ENCODE measurements at places on chromosomes 4 and X. TPM values are rescaled to one million over a fixed set of nuclear protein-coding genes. Genes with fewer than 3 reads are reported as not detected.

The GRPR gene
- 0.15 TPM for total RNA-seq

The MAOB gene
- total RNA-seq: 28.2 TPM

DNA sequence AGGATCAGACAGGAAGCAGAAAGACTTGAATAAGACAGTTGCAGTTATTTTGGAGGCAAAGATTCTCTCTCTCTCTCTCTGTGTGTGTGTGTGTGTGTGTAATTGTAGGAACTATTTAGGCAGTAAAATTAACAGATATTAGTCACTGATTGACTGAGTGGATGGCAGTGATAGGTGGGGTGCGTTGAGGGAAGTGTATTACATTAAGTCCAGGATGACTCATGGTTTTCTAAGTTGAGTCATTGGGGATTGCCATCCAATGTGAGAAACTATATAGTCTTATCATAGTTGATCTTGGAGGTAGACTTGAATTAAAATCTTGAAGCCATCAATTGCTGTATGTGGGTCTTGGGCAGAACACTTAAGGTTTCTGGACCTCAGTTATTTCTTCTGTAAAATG lies 75.4 kb downstream of the AR start:
- no peak for DNase-seq

The C4orf51 gene
- total RNA-seq: not detected

The GABRB1 gene
- not detected for total RNA-seq

- DNase-seq: no peak
These were observed 35.3 kb upstream of the CXCL8 start for GRCh38 chr4:73705056-73705432.

The XKRX gene
- total RNA-seq: 0.47 TPM

The ANKRD50 gene
- 16.5 TPM for total RNA-seq

DNA sequence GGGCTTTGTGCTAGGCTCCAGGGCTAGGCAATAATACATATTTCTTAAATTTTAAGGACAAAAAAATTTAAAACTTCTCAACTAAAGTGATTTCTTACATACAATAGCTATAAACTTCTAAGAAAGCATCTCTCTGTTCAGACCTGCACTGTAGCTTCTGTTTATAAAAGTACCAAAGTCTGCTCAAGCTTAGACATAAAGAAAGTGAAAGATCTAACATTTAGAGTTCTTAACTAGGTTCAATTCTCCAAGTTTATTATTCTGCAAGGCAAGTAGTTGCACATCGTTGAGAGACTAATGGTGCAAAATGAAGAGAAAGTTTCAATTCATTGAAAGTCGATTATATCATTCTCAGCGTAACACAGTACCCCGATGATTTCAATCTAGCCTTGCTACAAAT lies 857.4 kb upstream of the HTR2C start:
- no peak for DNase-seq

The PPARGC1A gene
- not detected for total RNA-seq

GRCh38 chr4:181319629-181320028 lies 923.6 kb upstream of the TENM3 start:
- no peak for DNase-seq

DNA sequence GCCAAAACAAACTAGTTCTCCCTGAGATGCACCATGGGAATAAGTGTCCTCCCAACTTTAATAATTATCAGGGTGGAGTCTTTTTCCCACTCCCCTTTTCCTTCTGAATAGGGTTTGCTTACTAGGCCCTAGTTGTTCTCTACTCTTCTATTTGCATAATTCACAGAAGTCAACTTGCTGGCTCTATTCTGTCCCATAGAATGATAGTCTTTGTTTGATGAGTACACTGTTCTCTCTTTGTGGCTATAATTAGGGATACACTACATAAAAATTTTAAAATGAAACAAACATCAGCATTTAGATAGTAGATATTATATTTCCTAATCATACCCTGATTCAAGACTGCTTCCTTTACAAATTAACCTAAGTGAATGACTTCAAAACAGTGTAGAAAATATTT lies 10.3 kb downstream of the PDHA2 start:
- no peak for DNase-seq

The RBM46 gene
- 0.39 TPM for total RNA-seq

The SLC26A1 gene
- 0.22 TPM for total RNA-seq

GRCh38 chr4:56468097-56468422 lies 643 bp downstream of the SRP72 start:
- DNase-seq: peak; percentile 31

DNA sequence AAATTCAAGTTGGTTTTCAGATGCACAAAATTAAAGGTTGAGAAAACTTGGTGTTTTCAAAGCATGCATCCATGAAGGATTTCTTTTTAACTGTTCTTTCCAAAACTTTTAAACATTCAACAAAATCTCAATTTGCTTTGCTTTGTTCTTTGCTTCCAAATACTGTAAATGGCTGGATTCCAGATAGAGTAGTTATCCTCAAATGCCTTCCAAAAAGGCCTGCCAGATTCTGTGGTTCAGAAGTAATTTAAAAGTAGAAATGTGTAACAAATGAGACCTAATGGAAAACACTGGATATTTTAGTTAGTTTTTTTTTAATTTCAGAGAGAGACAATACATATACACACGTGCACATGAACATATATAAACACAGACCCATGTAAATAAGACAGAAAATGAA lies 97.3 kb downstream of the NR3C2 start:
- no peak for DNase-seq

DNA sequence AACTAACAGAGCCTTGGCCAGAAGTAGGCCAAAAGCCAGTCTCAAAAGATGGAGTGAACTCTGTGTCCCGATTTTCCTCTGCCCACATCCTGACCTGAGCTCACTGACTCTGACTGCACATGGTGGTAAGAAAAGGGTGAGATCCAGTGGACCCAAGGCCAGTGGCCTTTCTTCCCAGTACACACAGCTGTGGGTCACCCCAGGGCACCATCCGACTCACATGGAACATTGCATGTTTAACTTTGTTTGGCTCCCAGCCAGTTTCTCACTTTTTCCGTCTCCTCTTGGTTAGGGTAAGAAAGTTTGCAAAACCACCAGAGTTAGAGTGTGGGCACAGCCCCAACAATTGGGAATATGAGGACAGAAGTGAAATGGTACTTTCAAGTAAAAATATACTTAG lies 69.8 kb downstream of the GAB1 start:
- DNase-seq: no peak

The JAKMIP1 gene
- not detected for total RNA-seq

DNA sequence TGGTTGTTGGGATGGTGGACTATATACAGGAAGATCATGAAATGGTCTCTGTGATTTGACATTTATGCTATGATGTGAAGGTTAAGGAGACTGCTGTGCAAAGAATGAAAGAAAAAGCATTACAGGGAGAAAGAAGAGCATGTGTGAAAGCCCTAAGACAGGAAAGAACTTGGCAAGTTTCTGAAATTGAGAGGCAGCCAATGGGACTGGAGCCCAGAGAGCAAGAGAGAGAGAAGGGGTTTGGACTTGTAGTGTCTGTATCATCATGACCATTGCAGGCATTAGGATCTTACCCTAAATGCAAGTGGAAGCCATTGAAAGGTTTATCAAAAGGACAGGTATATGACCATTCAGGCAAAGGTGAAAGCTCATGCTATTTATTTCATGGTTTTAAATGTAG lies 147.1 kb downstream of the NAA11 start:
- DNase-seq: no peak

The MAD2L1 gene
- 92.9 TPM for total RNA-seq

The DIPK2B gene
- not detected for total RNA-seq

DNA sequence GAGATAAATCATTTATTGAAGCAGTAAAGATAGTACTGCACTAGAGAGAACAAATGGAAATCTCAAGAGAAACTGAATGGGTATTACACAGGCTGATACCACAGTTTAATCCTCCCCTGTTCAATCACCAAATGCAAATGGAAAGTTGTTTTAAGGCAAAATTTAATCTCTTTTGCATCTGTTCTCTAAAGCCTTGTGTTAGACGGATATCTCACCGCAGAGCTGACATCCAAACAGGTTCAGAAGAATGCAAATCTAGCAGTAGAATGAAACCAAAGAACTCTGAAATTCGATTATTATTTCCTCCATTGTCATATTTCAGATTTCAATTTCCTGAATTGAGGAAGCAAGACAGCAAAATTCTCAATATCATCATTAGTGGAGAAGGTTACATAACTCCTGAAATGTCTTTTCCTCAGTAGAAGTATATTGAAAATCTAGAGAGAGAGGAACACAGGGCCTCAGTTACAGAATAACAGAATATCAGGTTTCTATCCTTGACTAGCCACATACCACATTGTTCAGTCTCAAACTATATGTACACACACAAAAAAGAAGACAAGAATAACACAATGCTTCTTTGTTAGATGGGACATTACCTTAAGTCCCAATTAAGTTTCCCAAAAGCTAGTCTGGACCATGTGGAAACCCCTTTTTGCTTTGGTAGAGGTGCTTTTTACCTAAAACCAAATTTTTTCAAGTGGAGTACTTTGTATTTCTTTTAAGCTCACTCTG lies 94.1 kb upstream of the BANK1 start:
- DNase-seq: no peak

The SEPSECS gene
- total RNA-seq: 10.6 TPM

The RHOXF1 gene
- 0.52 TPM for total RNA-seq

- DNase-seq: no peak
These were observed 340.7 kb downstream of the DHX15 start for GRCh38 chr4:24243641-24244040.

GRCh38 chr4:142883040-142883832 lies 37.1 kb upstream of the INPP4B start:
- DNase-seq: peak; percentile 12

- DNase-seq: no peak
These were observed 47.3 kb upstream of the TLR3 start for GRCh38 chr4:186021461-186022167.

The GAGE13 gene
- not detected for total RNA-seq

DNA sequence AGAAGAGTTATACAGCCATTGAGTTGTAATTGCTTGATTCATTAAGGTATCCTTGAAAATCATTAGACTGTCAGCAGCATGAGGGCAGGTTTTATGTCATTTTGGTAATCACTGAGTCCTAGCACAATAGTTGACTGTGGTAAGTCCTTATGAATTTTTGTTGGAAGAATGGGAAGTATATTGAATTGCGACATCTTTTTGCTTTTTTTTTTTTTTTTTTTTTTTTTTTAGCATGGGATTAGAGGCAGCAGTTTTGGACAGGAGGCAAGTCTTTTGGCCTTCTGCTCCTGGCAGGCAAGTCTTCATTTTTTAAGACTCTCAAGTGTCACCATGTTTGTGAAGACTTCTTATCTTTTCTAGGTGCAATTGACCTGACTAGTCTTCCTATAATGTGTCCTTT lies 29.7 kb downstream of the PRRG1 start:
- DNase-seq: no peak

The MTTP gene
- total RNA-seq: 0.20 TPM

The PPEF2 gene
- total RNA-seq: not detected

DNA sequence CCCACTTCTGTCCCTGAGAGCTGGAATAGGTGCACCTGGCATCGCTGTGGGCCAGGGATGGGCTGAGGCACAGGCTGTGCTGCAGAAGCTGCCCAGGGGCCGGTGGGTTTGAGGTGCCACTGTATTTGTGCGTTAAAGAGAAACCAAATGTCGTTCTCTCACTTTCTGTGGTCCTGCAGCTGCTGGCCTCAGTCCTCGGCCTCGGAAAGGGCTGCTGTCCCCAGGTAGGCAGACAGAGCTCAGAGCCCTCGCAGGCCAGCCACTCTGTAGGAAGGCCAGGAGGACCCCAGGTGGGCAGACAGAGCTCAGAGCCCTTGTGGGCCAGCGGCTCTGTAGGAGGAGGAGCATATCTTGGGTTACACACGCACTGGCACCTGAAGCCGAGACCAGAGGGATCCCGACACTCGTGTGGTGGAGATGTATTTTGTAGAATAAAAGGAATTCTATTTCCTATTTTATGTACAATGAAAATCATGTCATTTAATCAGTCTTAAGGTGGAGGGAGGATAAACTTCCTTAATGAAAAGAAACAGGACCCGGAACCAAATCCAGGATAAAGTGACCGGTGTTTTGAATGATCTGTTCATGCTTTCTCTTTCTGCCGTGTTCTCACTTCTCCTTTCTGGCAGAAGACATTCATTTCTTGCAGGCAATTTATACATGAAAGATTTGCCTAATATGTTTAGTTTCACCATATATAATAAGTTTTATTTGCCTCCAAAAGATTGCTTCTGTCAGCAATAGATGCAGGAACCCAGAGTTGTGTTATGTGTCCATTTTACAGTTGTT lies 54.4 kb upstream of the HGFAC start:
- DNase-seq: no peak

- DNase-seq: no peak
These were observed 5.7 kb downstream of the NSG1 start for GRCh38 chr4:4392501-4393183.

- DNase-seq: no peak
These were observed 507.8 kb upstream of the INTU start for GRCh38 chr4:127124919-127125318.
